ENCODE measurements at places on chromosomes 5 and 9.
A peak's percentile ranks its signal among the peaks of the same experiment; 100 is the strongest.

GRCh38 chr5:122093415-122094180, 15.5 kb upstream of the LOX start:
- DNase-seq, result no peak

DNA sequence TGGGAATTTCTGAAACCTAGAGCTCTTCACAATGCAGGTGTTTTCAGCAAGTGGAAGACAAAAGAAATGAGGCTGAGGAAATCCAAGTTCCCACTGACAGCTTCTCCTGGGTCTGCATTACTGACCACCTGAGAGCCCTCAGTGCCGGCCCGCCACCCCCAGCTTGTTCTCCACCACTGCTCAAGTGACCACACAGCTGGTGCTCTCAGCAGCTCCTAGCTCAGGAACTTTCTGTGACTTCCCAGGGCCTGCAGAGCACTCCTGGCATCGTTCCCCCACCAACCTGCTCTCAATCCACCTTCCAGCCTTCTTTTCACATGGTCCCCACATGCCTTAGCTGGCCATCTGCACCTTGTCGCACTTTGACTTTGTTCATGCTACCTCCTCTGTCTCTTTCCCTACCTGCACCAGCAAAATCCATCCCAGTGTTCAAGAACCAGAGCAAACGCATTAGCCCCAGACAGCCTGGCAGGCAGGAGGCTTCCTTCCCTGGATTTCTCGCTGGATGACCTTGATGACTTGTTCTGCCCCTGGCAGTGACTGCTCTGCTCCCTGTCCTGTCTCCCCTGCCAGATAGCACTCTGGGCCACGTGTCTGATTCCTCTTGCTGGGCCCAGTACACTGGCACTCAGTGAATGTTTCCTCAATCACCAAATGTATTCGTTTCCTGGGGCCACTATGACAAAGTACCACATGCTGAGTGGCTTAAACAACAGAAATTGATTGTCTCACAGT, 35.1 kb upstream of the NANS start:
- no peak for DNase-seq

- DNase-seq, result no peak
Measured at GRCh38 chr9:93224591-93224990, 40.7 kb downstream of the WNK2 start.

DNA sequence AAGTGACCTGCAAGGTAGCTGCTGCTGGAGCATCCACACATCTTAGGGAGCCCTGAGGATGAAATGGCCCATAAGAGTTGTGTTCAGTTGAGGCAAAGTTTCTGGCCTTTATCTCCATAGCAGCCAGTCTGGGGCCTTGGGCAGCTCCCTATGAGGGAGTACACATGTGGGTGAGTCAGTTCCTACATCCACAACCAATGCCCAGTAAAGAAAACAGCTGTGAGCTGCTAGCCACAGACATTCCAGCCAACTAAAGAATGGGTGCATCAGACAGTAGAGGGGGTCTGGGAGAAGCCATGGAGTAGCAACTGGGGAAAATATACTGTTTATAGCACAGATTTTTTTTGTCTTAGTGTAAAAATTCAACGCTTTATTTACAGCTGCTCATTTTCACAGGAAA, 720.7 kb downstream of the TLE1 start:
- no peak for DNase-seq

- DNase-seq, result no peak
Measured at GRCh38 chr5:173583346-173583745, 33.1 kb downstream of the BOD1 start.

DNA sequence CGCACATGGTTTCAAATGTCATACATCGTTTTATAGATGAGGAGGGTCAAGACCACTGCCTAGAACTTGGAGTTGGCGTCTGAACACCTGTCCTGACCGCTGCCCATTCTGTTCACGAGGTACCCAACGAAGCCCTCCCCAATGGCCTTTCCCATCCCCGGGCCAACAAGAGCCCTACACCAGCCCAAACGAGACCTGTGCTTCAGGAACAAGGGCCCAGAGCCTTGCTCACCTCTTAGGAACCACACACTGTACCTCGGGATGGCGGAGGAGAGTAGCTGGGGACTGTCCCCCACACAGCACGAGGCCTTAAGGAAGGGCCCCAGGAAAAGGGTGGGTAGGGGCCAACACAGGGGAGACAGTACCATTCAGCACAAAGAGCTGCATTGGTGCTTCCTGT, 3.0 kb downstream of the SURF6 start:
- peak; percentile 47 for DNase-seq
